ENCODE measurements at places on chromosomes 2 and 18.

DNA sequence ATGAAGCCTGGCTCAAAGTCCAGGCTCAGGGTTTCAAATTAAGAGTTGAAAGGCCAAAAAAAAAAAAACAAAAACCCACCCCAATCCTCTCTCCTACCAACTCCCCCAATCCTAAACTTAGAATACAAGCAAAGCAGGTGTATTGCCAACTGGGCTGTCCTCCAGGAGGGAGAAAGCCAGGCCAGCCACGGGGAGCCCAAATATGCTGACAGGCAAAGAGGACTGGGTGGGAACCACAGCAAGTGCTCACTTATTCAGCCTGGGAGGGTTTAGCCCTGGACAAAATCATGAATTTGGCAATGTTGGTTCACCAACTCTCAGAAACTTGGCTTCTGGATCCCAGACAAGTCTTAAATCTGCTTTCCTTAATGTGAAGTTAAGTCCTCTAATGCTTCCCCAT is 36.5 kb downstream of the GKN2 start:
- H3K36me3 ChIP-seq = no peaks in the 10 kb centered on the region
- H3K27me3 ChIP-seq = no peaks in the 10 kb centered on the region
- DNase-seq = no peak
- peaks cover 3% of the 10 kb centered on the region for H3K4me1 ChIP-seq

GRCh38 chr2:69652206-69652605 is 8.7 kb upstream of the AAK1 start:
- DNase-seq = no peak
- peaks cover 43% of the 10 kb centered on the region for H3K4me1 ChIP-seq
- no peak overlapping the region for H3K4me3 ChIP-seq
- no peak overlapping the region for H3K27ac ChIP-seq

GRCh38 chr18:75548353-75548905 is 120.9 kb upstream of the SMIM21 start:
- no peak for DNase-seq
- no peak overlapping the region for H3K4me3 ChIP-seq
- H3K4me1 ChIP-seq = peaks cover 2% of the 10 kb centered on the region

GRCh38 chr2:238146884-238147544 is 8.5 kb downstream of the KLHL30 start:
- no peak for DNase-seq
- H3K4me3 ChIP-seq = no peak overlapping the region
- H3K27ac ChIP-seq = no peak overlapping the region
- no peaks in the 10 kb centered on the region for H3K27me3 ChIP-seq

- H3K27ac ChIP-seq = no peak overlapping the region
- no peak for DNase-seq
- H3K27me3 ChIP-seq = no peaks in the 10 kb centered on the region
- H3K4me1 ChIP-seq = no peaks in the 10 kb centered on the region
These were observed 43.8 kb downstream of the DCDC2C start for GRCh38 chr2:3747032-3747654.

GRCh38 chr18:36558234-36558633 is 260.7 kb downstream of the FHOD3 start:
- H3K4me1 ChIP-seq = no peaks in the 10 kb centered on the region
- H3K4me3 ChIP-seq = no peak overlapping the region
- H3K27me3 ChIP-seq = peaks cover 9% of the 10 kb centered on the region
- H3K36me3 ChIP-seq = no peaks in the 10 kb centered on the region
- DNase-seq = no peak

- peaks cover 78% of the 10 kb centered on the region for H3K36me3 ChIP-seq
- no peak overlapping the region for H3K27ac ChIP-seq
- H3K4me1 ChIP-seq = peaks cover 36% of the 10 kb centered on the region
These were observed 244.7 kb downstream of the NBAS start for GRCh38 chr2:15316370-15316814.

Measured in activated naive CD8-positive, alpha-beta T cell treated with anti-CD3 and anti-CD28 coated beads, Interleukin-2, amount 50 U/mL, for 24 hours (primary cell).